ENCODE measurements at places on chromosomes 16 and 17.

DNA sequence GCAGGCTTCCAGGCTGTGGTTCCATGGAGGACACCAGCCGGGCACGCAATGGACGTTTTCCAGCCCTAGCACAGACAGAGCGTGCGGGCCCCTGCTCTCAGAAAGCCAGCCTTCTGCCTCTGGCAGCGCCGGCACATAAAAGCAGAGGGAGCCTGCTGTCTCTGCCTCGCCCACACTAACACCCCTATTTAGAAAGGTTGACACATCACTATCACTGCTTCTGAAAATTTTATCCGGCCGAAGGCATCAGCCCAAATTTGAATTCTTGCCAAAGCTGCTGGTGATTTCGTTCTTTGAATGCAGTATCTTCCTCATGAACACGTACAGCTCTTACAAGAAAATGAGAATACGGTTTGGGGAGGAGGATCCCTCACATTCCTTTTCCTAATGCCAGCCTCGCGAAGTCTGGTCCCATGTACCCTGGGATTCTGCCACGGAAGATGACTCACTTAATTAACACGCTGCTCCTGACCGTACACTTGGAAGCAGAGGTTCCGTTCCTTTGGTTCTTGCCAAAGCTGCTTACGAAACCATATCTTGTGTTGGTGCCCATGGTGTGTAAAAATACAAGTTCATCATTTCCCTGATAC, 1.3 kb upstream of the RAB11FIP3 start:
- peak; percentile 89 for DNase-seq

DNA sequence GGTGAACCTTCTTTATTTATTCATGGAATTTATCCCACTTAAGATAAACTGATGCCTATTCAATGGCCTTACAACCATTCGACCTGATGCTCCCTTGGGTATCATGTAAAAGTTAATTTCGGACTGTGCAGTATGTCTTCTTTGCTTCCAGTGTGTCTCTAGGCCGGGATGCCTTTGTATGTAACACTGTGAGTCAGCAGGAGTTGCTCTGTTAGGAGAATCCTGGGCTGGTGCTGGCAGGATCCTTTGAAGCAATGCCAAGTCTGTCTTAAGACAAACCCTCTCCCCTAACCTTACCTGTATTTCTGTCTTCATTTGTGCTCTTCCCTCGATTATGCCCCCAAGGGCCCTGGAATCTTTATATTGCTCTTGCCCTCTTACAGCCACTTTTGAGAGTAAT, 37.9 kb upstream of the ABCA8 start:
- DNase-seq = no peak

- DNase-seq = no peak
These were observed 3.7 kb downstream of the DOC2B start for GRCh38 chr17:177762-178161.

- no peak for DNase-seq
These were observed 280.4 kb downstream of the SNX29 start for GRCh38 chr16:12256921-12257320.

DNA sequence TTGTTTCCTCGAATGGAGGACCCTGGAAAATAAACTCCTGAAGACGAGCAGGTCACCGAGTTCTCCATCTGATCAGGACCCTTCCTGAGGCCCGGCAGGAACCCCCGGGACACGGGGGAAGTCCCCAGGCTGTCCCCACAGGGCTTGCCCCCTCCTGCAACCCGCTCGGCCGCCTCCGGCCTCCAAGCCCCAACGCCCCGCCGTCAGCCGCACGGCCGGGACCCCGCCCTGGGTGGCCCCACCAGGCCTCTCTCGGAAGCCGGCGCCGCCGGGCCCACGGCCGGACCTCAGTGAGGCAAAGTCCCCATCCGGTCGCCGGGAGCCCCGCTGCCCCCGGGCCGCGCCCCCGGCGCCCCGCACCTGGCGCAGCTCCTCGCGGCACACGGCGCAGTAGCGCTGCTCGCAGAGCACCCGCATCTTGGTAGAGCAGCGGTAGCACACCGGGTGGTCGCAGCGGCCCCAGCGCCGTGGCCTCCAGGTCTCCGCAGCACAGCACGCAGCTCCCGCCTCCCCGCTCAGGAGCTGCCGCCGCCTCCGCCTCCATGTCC, 383 bp downstream of the ZNF598 start:
- DNase-seq = no peak

- no peak for DNase-seq
These were observed 18.7 kb downstream of the VAC14 start for GRCh38 chr16:70782237-70782636.

DNA sequence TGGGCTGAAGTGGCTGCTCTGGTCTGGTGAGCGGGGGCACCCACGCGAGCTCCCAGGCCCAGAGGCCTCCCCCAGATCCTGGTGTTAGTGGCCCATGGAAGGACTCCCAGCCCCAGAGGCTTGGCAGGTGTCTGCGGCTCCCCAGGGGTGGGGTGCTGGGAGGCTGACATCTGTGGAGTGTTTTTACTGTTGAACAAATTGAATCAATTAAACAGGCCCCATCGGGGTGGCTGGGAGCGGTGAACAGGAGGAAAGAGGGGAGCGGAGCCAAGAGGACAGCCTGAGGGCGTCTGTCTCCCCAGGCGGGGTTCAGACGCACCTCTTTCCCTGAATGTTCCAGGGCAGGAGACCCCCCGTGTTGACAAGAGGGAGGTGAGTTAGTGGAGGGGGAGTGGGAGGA, 29.9 kb downstream of the ACTG1 start:
- no peak for DNase-seq

- DNase-seq = no peak
These were observed 88.5 kb downstream of the ZNF18 start for GRCh38 chr17:11908711-11909146.

GRCh38 chr17:17181666-17182597, 24.2 kb downstream of the PLD6 start:
- DNase-seq = no peak

- DNase-seq = no peak
These were observed 7.3 kb downstream of the SLC5A10 start for GRCh38 chr17:18959071-18959844.

DNA sequence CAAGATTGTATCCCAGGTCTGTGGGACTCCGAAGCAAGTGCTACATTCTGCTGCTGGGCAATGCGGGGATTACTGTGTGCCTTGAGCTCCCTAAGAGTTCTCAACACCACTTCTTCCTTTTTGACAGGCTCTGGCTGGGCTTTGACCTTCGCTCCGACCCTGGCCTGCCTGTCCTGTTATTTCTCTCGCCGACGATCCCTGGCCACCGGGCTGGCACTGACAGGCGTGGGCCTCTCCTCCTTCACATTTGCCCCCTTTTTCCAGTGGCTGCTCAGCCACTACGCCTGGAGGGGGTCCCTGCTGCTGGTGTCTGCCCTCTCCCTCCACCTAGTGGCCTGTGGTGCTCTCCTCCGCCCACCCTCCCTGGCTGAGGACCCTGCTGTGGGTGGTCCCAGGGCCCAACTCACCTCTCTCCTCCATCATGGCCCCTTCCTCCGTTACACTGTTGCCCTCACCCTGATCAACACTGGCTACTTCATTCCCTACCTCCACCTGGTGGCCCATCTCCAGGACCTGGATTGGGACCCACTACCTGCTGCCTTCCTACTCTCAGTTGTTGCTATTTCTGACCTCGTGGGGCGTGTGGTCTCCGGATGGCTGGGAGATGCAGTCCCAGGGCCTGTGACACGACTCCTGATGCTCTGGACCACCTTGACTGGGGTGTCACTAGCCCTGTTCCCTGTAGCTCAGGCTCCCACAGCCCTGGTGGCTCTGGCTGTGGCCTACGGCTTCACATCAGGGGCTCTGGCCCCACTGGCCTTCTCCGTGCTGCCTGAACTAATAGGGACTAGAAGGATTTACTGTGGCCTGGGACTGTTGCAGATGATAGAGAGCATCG, 2.4 kb downstream of the SLC16A13 start:
- no peak for DNase-seq

- no peak for DNase-seq
These were observed 279.3 kb downstream of the ABCC12 start for GRCh38 chr16:47876511-47876910.

DNA sequence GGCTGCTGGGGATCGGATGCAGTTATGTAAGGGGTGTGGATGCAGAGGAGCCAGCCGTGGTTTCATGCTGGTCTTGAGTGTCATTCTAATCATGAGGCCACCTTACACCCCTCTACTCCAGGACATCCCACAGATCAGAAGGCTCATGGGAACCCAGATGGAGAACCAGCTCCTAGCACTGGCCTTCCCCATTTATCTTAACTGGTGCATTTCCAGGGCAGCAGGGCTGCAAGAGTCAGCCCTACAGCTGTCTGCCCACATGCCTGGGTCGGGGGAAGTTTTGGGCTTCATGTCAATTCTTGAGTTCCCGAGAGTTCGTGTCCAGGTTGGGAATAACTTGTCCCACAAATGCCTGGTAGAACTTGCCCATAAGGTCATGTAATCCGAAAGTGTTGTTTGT, 29.1 kb downstream of the RPTOR start:
- no peak for DNase-seq

- DNase-seq = peak; percentile 41
These were observed 15.2 kb upstream of the CLEC18C start for GRCh38 chr16:70158261-70158939.

GRCh38 chr16:85005285-85006069, 5.9 kb downstream of the ZDHHC7 start:
- no peak for DNase-seq

- no peak for DNase-seq
These were observed 5.4 kb upstream of the KLHL11 start for GRCh38 chr17:41870627-41871026.

DNA sequence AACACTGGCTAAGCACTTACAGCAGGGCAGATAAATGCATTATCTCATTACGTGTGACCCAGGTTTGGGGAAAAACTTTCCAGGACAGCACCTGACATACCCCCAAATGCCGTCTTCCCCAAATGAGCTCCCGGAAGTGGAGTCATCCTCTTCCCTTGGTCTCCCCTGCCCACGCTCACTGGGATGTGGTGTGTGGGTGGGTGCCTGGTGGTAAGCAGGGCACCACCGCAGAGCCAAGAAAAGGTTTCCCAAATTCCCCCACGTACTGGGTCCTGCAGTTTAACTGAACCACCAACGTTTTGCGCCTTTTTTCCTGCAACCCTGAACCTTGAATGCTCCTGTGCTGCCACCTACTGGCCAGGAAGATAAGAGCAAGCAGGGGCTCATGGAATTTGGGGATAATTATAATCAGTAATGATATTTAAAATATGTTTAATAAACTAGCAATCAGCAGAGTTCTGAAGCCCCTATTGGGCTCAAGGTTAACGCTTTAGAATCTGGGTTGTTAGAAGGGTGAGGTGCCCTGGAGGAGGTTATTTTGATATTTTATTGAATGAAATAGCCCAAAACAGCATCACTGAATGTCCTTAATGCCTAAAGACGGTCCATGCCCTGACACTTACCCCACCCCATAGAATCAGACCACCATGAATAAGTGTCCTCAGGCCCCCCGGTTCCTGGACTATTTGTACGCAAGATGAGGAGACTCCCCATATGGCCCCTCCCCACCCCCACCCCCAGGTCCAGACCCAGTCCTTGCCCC, 8.0 kb downstream of the SPPL2C start:
- DNase-seq = peak; percentile 77

DNA sequence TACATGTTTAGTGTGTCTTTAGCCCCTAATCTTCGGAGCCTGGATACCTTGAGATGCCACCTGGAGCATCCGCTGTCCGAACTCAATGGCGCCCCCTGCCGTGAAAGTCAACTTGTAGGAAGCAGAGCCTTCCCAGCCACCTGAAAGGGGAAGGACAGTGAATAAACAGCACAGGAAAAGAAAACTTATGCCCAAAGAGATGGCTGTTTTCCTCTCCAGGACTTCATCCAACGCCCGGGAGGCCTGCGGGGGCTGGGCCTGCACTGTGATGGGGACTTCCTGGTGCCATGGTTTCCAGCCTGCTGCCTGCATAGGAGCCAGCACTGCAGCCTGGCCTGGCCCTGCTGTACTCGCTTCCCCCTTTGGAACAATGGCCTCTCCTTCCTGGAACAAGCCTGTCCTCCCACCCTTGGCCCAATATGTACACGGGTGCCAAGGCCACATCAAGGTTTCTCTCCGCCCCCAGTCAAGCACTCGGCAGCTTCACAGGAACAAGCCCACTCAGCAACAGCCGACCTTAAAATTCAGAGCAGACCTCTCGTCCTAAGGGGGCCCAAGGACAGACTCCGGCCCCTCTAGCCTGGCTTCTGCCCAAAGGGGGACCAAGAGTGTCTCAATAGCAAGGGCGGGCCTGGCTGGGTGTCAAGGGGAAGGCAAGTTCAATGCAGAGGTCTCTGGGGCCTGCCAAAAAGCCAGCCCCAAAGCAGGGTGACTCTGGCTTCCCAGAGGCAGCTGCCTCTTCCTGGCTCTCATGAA, 4.5 kb upstream of the UNC13D start:
- no peak for DNase-seq

- no peak for DNase-seq
These were observed 197.6 kb downstream of the ENGASE start for GRCh38 chr17:79272220-79272619.

- no peak for DNase-seq
These were observed at the start of gene XYLT1 for GRCh38 chr16:17470908-17471718. TSS of gene XYLT1 (minus strand) at chr16:17470960. CDS start at chr16:17470796, 164 bp downstream.

DNA sequence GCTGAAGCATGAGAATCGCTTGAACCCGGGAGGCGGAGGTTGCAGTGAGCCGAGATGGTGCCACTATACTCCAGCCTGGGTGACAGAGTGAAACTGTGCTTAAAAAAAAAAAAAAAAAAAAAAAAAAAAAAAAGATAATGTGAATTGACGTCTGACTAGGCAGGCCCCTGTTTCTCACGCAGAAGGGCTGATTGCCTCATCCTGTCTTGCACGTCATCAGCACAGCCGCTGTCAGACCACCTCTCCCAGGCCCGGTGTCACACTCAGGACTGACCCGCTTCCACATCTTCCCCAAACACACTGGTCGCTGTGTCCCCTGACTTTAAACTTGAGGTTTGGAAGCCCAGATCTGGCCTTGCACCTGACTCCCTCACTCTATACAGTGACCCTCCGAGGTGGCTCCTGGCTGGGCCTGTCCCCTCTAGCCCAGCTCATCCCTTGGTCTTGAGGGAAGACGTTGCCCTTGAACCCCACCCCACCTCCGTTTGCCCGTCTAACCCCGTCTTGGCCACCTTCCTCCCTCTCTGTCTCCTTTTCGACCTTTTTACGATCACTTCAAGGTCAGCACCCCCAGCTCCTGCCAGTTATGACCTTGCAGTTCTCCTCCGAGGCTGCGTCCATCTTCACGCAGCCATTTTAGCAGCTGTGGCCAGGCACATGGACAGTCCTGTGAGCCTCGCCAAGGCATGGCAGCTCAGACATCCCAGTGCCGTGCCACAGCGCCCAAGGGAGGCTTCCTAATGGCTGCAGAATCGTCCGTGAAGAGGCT, 149.9 kb upstream of the PLCG2 start:
- DNase-seq = no peak

GRCh38 chr17:1577182-1577581, 14.6 kb upstream of the PITPNA start:
- no peak for DNase-seq

DNA sequence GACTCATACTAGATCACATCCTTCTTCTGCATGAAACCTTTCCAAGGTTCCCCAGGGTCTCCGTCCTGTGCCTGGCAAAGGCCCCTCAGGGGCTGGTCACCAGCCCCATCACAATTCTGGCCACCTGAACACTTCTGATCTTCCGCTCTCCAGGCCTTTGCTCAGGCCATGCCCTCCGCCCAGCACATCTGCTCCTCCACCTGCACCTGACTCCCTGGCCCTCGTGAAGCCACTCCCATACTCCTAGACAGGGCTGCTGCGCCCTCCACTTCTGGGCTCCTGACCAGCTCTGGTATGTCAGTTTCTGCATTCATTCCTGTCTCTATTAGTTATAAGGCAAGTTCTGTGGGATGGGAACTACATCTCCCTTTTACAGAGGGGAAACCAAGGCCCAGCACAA, 1.9 kb upstream of the MYL11 start:
- no peak for DNase-seq
